AML-193 (cell line): ENCODE measurements at places on chromosomes 12 and 14.

DNA sequence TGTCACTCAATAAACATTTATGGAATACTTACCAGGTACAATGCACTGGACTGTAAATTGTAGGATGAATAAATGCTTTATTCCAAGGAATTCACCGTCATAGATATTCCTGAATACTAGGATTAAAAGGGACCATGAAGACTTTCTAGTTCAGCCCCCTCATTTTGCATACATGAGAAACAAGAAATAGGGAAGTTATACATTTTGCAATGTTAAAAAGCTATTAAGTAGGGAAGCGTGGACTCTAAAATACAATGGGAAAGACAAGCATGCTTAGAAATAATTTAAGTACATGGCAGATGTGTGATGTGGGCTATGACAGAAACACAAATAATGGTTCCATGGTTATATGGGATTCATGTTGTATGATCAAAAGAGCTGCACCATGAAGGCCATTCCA lies 89.4 kb upstream of the SYT10 start:
- DNase-seq, result peak; percentile 1

GRCh38 chr12:21551841-21552465 lies 25.9 kb downstream of the SPX start:
- no peak for DNase-seq

DNA sequence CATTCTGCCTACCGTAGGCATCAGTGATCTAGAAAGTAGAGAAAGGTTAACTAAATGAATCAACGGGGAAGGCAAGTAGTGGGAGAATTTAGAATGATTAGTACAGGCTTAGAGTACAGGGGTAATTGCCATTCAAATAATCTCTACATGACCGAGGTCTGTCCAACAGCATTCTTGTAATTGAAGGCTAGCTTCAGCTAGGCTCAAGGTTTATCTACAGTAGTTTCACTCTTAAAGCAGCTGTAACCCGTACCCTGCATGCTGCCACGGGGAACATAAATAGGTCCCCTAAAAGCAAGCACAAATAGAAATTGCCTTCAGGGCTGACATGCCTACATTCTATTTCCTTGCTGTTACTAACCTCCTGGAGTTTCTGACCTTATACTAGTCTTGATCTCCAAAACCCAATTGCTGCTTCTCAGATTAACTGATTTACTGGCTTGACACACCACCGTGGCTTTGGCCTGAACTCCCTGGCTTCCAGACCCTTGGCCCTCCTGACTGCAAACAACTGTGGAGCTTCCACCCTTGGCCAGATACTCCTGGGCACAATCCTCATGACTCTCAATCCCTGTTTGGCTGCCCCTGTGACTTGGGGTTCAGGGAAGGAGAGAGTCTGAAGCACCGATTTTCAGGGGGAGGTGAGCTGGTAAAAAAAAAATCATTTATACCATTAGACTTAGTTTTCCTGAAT lies 242.1 kb upstream of the FOXN3 start:
- DNase-seq, result no peak

DNA sequence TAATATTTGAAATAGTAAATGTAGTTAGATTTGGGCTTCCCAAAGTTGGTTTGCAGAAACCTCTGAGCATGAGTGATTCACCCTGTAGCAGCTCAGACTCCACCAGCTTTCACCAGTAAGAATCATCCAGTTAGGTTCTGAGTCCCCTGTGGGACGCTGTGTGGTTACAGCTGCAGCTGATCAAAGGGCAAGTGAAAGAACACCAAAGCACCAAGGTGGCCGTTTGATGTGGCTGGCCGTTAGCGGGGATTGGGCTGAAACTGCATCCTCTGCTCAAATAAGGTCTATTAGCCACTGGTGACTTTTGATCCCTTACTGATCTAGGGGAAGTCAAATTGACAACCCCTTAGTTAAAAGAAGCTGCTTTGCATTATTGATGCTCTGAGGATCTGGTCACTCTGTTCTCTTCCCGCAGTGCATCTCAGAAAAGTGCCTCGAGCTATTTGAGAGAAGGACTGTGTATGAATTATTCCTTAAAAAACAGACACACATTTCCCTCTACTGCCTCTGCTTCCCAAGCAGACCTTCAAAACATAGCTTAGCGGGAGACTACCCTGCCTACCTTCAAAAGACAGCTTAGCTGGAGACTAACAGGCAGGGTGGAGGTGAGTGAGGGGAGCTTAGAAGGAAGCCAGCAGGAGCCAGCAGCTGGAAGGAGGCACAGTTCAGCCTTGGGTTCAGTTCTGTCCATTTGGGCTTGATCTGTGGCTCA lies 3.7 kb downstream of the ABHD12B start:
- no peak for DNase-seq

- DNase-seq, result no peak
Measured at GRCh38 chr12:62995097-62995496, 60.1 kb upstream of the PPM1H start.

DNA sequence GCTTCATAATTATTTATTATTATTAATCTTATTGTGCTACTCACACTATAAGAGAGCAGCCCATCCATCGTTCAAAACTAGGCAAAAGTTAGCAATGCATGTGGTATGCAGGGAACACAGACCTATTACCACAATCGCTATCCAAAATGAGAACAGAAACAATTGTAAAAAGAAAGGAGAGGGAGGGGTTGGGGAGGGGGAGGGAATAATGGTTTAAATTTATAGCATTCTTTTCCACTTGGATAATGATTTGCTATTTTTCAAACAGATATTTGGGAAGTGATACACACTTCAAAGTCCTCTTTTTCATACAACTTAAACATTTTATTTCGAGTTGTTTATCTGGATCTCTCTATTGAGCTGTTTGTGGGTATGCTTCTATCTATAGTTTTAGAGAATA lies 248.6 kb upstream of the SOX5 start:
- DNase-seq, result no peak

DNA sequence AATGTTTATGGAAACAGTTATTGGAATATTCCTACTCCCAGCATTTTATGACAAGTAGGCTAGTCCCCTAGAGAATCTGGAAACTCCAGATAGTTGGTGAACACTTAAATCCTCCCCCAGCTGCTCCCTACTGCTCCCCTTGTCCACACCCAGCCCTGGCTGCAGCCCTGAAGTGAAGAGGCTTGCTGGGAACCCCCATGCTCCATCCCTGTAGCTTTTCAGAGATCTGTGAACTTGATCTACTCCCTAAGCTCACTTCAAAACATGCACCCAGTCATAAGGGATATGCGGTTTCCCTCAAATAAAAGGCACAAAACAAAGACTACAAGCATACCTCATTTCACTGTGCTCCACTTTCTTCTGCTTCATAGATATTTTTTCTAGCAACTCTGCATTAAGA lies 33.2 kb downstream of the EGLN3 start:
- DNase-seq, result no peak

GRCh38 chr12:26817183-26817591 lies 15.8 kb downstream of the ITPR2 start:
- DNase-seq, result no peak

DNA sequence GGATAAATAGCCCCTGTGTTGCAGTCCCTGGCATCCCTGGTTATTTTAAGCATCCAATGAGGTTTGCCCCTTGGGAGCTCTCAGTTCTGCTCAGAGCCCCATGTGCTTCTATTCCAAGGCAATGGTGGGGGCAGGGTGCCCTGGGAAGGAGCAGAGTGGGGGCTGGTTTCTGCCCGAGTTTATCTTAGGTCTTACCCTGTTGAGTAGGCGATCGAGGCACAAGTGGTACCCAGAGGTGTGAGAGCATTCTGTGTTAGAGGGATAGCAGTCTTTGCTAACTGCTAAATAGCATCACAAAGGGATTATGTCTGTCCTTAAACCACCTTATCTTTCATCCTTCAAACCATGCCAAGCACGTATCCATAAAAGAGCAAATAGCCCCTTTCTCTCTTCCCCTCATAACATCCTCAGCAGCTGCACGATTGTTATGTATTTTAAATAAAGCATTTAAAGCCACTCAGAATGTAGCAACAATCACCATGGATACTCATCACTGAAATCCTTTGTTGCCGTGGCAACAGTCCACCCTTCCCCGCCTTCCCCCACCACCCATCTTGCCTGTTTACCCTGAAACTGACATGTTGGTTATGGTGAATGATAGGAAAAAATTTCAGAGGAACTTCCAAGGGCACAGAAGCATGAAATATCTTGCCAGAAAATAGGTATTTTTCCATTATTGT lies 139.3 kb downstream of the PTPN11 start:
- no peak for DNase-seq

- DNase-seq, result no peak
Measured at GRCh38 chr12:118288174-118288573, 84.5 kb downstream of the TAOK3 start.

DNA sequence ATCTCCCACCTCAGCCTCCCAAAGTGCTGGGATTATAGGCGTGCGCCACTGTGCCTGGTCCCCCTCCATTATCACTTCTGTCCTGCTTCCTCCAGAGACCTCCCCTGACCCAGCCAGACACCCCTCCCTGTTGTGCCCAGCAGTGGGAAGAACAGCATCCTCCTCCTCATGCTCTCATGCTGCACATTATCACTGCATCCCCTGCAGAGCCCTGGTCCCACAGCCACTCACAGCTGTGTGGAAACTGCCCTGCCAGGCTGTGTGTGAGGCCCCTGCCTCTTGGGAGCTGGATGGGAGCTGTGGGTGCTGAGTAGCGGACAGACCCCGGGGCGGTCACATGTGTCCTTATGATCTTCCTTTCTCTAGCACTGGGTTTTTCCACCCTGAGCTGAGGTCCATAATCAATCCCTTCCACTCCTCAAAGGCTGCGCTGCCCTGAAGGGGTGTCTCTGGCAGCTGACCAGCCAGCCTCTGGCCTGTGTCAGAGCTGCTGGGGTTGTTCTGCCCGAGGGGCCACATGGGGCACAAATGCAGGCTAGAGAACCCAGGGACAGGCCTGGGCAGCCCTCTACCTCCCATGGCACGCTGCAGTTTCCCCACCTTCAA lies 9.2 kb downstream of the HIP1R start:
- DNase-seq, result no peak

DNA sequence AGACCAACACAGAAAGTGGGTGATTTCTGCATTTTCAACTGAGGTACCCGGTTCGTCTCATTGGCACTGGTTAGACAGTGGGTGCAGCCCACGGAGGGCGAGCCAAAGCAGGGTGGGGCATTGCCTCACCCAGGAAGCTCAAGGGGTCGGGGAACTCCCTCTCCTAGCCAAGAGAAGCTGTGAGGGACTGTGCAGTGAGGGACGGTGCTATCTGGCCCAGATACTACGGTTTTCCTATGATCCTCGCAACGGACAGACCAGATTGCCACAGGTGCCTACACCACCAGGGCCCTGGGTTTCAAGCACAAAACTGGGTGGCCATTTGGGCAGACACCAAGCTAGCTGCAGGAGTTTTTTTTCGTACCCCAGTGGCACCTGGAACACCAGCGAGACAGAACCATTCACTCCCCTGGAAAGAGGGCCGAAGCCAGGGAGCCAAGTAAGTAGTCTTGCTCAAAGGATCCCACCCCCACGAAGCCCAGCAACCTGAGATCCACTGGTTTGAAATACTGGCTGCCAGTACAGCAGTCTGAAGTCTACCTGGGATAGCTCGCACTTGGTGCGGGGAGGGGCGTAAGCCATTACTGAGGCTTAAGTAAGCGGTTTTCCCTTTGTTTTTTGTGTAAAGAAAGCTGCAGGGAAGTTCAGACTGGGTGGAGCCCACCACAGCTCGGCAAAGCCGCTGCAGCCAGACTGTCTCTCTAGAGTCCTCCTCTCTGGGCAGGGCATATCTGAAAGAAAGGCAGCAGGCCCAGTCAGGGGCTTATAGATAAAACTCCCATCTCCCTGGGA lies 25.5 kb upstream of the NAA30 start:
- DNase-seq, result no peak

- no peak for DNase-seq
Measured at GRCh38 chr12:124147575-124147974, 147.3 kb upstream of the RFLNA start.

DNA sequence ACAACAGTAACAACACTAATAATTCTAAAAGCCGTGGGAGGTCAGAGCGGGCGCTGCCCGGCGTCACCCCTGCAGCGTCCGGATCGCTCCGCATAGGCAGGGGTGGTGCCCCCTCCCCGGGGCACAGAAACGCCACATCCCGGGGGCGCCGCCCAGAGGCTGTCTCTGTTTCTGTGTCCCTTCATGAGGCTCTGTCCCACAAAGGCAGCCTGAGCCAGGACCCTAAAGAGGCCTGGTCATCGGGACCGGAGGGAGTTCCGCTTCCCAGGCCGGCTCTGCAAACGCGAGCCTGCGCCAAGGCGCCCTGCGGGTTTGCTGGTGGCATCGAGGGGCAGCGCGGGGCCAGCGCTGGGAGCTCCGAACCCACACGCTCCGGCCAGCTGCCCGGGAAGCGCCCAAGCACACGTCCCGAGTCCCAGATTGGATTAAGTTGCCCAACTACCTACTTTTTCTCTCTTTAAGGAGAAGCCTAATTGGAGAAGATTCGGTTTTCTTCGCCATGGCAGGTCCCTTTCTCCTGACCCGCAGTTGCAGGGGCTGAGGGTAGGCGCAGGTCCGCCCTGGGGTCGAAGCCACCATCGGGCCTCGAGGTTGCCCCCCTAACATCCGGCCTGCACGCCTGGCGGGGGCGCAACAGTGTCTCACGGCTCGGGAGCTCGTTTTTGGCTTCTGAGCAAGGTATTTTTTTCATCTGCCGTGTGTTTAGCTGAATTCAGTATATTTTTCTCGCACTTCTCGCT lies 421.7 kb downstream of the VRK1 start:
- no peak for DNase-seq

GRCh38 chr12:3560295-3560620 lies 69.3 kb downstream of the PRMT8 start:
- no peak for DNase-seq

- DNase-seq, result no peak
Measured at GRCh38 chr12:103571286-103571685, 15.8 kb upstream of the STAB2 start.
